ENCODE measurements at places on chromosomes 5 and 9.

GRCh38 chr5:90438100-90438499 is 28.5 kb upstream of the CETN3 start:
- no peak for DNase-seq

DNA sequence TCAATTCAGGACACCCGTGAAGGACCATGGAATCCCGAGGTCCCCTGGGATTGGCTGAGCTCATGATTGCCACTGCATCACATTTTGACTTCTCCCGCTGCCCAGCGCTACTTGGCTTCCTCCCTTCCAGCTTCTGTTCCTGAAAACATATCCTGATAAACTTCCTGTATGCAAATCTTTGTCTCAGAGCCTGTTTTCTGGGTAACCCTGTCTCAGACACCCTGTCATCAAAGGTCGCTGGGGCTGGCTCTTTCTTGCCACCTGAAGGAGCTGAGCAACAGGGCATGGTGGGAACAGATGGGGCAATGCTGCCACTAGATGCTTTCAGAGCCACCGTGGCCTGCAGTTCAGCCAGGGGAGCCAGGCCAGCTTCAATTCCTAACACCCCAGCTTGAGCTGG is 154.3 kb upstream of the TBC1D2 start:
- no peak for DNase-seq

DNA sequence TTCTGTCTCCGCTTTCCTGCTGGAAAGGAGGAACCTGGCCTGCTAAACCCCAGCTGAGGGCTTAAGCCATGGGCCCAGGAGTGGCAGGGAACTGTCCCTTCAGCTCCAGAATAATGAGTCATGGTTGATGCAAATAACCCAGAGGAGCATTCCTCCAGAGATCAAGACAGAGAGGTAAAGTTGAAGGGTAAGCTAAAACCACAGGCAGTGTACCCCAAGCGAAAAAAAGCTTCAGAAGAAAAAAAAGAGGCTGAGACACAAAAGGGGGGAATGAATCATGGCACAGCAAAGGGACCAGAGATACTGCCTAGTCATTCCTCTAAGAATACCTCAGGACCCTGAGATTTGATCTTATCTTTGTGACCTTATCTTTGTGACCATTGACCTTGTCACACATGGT is 199.5 kb upstream of the TAS2R1 start:
- DNase-seq = no peak

DNA sequence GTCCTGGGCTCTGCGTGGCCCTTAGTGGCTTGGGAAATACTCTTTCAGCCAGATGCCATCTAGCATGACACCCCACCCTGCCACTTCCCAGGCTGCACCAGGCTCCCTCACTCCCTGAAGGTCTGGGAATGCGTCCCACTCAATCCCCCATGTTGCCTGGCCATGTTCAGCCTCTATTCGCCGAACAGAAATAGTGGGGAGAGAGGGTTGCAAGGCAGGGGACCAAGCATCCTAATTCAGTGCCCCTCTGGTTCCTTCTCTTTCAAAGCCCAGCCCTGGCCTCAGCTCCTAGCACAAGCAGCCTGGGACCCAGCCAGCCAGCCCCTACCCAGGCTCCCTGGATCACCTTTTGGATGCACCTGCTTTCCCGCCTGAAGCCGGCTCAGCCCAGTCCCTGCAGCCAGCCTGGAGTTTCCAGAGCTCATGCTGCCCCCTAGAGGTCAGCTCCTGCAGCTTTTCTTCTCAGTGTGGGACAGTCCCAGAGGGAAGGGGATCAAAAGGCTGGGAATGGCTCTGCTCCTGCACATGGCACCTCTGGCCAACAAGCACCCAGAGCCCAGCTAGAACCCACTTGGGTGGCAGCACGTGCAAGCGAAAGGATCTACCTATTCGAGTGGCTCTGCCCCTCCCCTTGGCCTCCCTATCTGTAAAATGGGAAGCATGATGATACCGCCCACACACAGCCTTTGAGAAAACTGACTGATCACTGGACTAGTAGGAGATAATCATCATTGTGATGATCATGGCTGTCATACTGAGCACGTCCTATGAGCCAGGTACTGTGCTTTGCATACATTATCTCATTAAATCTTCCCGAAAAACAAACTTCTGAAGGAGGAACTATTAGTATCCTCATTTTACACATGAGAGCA is 48.7 kb upstream of the C5orf58 start:
- DNase-seq = peak; percentile 72

GRCh38 chr9:70229579-70229978 is 29.2 kb upstream of the SMC5 start:
- DNase-seq = no peak

- DNase-seq = no peak
Observed at GRCh38 chr9:85575868-85576267, 165.9 kb downstream of the AGTPBP1 start.

DNA sequence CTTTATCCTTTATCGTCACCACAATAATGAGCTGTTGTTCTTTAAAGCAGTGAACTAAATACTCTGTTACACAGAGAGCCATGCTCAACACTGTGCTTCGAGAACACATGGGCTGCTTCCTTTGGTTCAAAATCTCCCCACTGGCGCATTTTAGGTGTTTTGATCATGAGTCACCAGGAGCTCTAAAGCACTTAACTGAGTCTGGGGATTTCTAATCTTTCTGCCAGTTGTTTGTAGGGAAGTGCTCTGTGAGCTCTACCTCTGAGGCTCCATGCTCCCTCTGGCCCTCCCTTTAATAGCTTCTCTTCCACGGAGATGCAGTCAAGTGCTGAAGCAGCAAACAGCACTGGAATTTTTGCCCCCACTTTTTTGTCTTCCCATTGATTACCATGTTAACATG is 17.0 kb downstream of the ERAP2 start:
- DNase-seq = no peak

- no peak for DNase-seq
Observed at GRCh38 chr5:107655831-107656230, 14.9 kb downstream of the EFNA5 start.

Data from left kidney (tissue), 8 donors.